ENCODE measurements at places on chromosomes 4 and X.

GRCh38 chr4:157226035-157226434, 5.5 kb downstream of the GRIA2 start:
- no peak for DNase-seq

DNA sequence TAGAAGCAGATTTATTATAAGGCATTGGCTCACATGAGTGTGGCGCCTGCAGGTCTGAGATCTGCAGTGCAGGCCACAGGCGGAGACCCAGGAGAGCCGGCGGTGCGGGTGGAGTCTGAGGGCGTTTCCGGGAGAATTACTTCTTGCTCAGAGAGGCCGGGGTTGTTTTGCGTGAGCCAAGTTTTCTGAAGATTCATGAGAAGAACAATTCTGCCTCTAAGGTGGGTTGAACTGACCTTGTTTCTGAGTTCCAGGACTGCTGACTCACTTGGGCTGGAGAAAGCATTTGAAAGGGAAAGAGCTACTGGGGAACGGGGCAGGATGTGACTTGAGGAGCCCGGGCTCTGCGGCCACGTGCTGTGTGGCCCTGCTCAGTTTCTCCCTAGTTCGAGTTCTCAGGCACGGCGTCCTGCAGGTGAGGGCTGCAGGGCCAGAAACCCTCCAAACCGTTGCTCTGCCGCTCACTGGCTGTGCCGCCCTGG, 36.7 kb upstream of the SORCS2 start:
- DNase-seq, result no peak

DNA sequence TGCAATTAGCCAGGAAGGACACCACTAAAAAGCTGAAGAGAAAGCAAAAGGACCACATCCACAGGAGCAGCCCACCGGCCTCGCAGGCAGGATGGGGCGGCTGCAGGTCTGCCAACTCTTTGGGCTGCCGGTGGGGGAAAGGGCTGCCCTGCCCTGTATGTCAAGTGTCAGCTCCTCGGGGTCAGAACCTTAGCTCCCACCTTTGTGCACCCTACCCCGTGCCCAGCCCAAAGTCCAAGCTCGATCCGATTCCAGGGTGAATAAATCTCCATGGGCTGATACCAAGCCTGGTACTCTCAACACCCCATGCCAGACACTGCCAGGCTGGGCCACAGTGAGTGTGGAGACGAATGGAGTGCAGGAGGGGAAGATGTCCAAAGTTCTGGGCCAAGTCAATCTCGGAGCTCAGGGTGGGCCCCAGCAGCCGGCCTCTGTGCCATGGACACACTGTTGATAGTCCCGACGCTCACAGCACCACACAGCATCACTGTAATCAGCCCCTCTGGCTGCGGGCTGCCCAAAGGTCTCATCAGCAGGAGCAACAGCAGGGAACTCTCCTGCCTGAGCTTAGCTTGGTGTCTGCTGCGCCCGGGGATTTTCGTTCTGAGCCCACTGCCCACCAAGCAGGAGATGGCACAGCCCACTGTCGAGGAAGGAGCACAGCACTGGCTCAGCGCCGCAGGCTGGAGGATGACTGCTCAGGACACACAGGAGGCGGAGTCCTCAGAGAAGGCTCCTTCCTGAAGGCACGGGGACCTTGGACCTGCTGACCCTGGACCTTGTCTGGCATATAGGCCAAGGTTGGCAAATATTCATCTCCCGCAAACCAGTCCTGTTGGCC, 84.4 kb downstream of the JAKMIP1 start:
- no peak for DNase-seq

DNA sequence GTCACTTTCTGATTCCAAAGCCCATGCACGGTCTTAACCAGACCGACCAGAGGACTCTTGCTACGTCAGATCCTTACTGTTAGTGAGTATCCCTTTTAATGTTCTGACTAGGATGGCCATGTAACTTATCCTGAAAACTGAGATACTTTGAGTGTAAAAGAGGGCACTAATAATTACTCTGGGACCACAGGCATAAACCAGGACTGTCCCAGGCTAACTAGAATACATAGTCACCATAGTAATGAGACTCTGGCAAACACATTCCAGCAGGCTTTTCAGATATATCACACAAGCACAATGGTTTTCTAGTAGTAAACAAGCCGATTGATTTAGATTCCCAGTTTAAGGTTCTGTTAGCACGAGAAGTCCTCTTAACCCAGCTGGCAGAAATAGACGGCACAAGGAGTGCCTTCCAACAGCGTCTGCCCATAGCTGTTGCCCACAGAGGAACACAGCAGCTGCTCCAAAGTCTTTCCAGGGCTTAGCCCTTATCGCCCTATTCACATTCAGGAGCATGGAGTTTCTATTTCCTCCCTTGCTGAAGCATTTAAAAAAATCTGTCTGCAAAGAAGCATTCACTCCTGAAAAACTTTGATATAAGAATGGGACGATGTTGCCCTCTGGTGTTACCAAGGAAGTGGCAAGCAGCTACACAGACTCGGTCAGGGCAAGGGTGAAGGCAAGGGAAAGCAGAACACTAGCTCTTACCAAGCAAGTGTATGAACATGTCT, 92.4 kb downstream of the CXCL13 start:
- DNase-seq, result peak; percentile 79

DNA sequence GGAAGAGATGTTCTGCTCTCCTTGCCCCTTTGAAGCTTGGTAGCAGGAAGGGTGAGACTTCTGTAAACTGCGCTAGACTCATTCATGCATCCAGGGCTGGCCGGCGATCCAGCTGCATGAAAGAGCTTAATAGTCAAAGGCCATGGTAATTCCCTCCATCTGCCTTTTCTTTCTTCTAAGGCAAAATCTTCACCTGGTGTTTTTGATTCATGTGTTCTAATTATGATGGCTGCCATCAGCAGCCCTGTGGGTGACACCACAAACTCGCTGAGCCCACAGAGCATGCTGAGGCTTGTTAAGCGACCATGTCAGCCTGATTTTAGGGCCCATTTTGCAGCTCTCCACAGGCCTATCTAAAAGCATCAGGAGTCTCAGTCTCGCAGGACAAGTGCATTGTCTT, 450.1 kb upstream of the TENM3 start:
- DNase-seq, result peak; percentile 11

GRCh38 chr4:67273666-67274065, 271.6 kb downstream of the CENPC start:
- DNase-seq, result no peak

GRCh38 chrX:66164470-66164869, 423 bp downstream of the HEPH start:
- peak; percentile 0 for DNase-seq

DNA sequence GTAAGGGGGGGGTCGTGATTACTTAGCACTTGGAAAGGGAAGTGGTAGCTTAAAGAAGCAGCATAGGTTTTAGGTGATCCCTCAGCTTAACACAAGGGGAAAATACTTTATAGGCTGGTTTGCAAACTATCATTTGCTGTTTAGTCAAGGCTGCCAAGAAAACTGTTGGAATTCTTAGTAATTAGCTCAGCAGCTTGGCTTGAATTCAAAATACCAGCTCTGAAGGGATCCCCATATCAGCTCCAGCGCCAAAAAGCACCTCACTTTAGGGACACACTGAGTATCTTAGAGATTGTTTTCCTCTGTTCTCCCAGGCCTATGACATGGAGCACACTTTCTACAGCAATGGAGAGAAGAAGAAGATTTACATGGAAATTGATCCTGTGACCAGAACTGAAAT, 8.8 kb downstream of the TNMD start:
- DNase-seq, result peak; percentile 2

DNA sequence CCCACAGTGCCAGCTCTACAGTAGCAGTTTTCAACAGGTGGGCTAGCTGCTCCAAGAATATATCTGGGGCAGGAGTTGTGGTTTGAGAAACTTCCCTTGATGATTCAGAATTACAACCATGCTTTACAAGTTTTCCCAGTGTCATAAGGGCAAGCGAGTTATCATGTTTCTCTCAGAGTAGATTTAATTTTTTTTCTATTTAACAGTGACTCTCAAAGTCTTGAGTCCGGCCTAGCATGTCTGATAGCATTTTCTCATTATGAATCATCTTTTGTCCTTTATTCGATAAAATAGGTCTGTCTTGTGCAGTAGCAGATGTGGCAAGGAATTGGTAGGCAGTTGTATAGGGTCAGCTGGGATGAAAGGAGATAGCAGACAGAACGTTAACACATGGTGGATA, 62.2 kb upstream of the SPANXD start:
- no peak for DNase-seq

DNA sequence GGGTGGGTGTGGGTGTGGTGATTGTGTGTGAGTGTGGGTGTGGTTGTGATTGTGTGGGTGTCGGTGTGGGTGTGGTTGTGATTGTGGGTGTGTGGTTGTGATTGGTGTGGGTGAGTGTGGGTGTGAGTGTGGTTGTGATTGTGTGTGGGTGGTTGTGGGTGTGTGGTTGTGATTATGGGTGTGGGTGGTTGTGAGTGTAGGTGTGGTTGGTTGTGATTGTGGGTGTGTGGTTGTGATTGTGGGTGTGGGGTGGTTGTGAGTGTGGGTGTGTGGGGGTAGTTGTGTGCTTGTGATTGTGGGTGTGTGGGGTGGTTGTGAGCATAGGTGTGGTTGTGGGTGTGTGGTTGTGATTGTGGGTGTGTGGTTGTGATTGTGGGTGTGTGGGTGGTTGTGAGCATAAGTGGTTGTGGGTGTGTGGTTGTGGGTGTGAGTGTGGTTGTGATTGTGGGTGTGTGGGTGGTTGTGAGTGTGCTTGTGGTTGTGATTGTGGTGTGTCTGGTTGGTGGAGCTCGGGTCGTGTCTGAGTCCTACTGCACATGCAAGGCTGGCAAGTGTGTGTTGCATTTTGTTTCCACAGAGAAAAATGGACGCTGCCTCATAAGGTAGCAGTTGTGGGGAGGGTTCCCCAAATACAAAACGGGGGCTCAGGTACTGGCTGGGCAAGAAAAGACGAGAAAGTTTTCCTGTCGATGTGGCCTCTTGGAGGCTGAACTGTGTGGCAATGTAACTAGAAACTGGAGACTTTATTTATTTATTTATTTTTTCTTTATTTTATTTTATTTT, 116.7 kb downstream of the UBE2K start:
- DNase-seq, result no peak

DNA sequence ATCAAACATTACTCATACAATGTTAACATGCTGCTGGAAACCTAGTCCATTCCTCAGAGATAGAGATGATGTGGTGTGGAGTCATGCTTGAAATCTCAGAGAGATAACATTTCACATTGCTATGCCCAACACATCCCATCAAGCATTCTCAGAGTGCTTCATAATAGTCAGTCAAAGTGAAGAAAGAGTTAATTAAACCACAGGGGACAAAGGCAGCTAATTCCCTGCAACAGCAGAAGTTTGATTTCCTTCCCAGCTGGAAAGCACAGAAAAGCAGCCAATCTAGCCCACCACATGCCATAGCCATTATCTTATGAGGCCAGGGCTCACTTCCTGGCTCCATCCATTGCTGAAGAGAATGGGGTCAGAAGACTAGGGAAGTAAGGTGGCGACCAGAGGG, 8.9 kb downstream of the KDR start:
- DNase-seq, result no peak

DNA sequence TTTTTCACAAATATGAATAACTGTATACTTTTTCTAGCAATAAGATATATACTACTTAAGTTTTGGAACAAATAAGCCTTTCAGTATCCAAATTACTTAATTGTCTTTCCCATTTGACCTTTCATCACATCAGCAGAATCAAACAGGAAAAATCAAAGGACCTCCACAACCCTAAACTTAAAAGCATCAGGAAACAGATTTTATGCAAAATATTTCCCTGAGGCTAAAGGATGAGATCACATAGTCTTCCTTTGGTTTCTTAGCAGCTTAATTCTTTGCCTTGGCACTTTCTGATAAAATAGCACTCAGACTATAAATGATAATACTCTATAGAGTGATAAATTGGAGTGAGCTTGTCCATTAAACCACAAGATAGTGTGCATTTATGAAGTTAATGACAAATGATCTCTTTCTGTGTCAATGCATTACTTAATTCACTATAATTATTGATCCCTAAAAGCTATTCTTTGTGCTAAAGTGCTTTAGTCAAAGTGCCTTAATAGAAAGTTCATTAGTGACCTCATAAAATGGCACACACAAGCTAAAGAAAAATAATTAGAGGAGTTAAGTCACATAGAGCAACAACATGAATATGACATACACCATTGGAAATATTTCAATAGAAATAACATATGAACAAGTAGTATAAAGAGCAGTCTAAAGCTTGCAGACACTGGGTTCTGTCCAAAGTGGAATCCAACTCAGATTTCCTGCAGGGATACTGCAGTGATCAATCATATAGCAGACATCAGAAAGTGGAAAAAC, 15.7 kb upstream of the NDST3 start:
- DNase-seq, result no peak

DNA sequence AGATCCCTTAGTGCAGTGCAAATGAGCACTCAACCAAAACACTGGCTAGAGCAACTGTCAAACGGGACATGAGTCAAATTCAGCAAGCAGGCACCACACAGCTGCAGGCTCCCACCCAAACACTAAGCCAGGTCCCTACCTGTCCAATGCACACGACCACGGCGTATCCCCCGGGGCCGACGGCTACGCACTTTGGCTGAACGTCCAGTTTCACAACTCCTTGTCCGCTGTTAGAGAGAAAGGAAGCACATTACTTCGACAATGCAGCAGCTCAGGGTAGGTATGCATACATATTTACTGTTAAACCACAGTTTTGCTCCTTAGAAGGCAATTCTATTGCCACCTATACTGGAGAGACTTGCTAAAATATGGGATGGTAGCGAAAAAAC, 35.4 kb downstream of the WDR1 start:
- DNase-seq, result no peak

GRCh38 chr4:7187168-7187535, 5.2 kb upstream of the SORCS2 start:
- DNase-seq, result no peak

GRCh38 chr4:158786121-158786601, 17.3 kb downstream of the FNIP2 start:
- no peak for DNase-seq

DNA sequence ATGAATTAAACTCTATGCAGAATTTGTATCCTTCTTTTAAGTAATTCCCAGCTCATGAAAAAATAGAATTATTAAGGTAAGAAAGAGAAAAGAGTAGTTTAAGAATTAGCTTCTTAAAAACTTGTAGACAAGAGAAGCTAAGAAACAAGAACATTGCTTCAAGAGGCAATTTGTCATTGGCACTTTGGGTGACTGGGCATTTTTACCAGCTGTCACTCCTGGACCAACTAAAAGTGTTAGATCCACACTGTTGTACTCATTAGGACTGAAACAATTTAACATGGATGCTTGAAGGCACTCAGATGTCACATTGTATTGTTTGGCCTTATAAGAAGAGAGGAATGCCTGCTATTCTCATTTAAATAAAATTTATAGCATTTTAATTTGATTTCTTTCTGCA, 7.4 kb downstream of the COL25A1 start:
- DNase-seq, result no peak

DNA sequence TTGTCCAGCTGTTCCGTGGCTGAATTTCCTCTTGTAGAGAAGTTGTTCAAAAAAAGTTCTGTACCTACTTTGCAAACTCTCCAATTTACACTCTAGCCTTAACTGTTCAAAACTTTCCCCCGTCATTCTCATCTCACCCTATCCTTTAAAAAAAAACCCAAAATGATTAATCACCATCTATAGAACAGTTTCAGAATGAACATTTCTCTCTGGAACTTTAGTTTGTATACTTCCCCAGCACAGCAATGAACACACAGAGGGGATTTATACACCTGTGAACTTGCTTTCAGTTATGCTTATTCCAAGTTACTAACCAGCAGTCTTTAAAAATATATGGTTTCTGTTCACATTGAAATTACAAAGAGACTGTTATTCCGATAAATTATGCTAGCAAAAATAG, 1.2 kb downstream of the GEMIN8 start:
- DNase-seq, result no peak

Measured in GM23338 (cell line).